A549 treated with dexamethasone at 1 μM for 4 hours (cell line): ENCODE measurements at places on chromosomes 5 and 9. TPM values are rescaled to one million over a fixed set of nuclear protein-coding genes. Genes with fewer than 3 reads are reported as not detected.

C7 gene
- total RNA-seq, result not detected in 5 replicates

CSF1R gene
- 0.09 to 0.35 TPM (median 0.17 TPM) in 5 replicates for total RNA-seq

LCN1 gene
- 0.14 to 0.30 TPM (median 0.21 TPM) in 4 of 5 replicates, not detected in the other for total RNA-seq

ROPN1L gene
- 1.7 to 2.2 TPM (median 2.0 TPM) in 5 replicates for total RNA-seq

CATSPER3 gene
- total RNA-seq, result 0.21 to 0.49 TPM (median 0.37 TPM) in 5 replicates

PPP3R2 gene
- total RNA-seq, result not detected in 5 replicates

ANKRD31 gene
- total RNA-seq, result 0.03 to 0.06 TPM (median 0.05 TPM) in 4 of 5 replicates, not detected in the other

EMB gene
- 4.9 to 9.1 TPM (median 7.2 TPM) in 5 replicates for total RNA-seq

UGT3A2 gene
- not detected in 5 replicates for total RNA-seq

HAPLN1 gene
- not detected in 5 replicates for total RNA-seq

FAM78A gene
- total RNA-seq, result 0.18 to 0.59 TPM (median 0.47 TPM) in 5 replicates

NPM1 gene
- 3,212 to 5,008 TPM (median 3,438 TPM) in 5 replicates for total RNA-seq

DBN1 gene
- 49.5 to 81.7 TPM (median 75.9 TPM) in 5 replicates for total RNA-seq

PIP5K1B gene
- not detected in 5 replicates for total RNA-seq

LCN2 gene
- 2.8 to 7.2 TPM (median 3.2 TPM) in 5 replicates for total RNA-seq
